ENCODE measurements at places on chromosomes 2 and 18.

DNA sequence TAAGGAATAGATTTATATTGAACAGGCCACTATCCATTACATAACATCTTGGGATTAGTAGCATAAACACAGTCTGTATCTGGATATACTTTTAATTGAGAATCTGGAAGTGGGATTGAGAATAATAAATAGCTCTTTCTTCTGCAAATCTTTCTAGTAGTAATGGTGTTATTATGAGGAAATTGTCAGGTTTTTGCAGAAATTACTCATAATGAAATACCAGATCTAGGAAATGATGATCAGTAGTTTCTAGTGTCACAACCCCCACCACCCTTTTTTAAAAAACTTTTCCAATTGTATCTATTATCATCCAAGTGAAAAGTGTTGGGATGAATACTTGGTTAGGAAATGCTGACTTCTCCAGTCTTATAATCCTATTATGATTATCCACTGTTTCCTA is 18.7 kb downstream of the NBEAL1 start:
- no peak for DNase-seq

DNA sequence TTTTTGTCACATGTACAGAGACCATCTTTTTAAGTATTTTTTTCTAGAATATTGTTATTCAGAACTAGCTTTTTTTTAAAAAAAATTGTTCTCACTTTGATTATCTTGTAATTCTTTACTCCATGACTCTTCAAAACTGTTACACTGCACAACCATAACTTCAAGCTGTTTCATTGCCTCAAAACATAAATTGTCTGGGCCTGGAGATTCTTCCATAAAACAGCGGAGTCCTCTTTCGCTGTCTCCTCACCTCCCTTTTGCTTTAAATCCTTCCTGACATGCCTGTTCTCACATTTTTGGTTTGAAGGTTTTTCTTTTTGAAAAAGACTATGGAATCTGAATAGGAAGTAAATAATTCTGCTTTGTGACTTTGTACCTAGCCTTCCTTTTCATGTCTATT is 126.7 kb downstream of the GALNT3 start:
- no peak for DNase-seq

- peak; percentile 91 for DNase-seq
These were observed 10.9 kb upstream of the FHL2 start for GRCh38 chr2:105409717-105410116.

GRCh38 chr18:3877678-3878077 is 427.7 kb downstream of the TGIF1 start:
- DNase-seq, result no peak

DNA sequence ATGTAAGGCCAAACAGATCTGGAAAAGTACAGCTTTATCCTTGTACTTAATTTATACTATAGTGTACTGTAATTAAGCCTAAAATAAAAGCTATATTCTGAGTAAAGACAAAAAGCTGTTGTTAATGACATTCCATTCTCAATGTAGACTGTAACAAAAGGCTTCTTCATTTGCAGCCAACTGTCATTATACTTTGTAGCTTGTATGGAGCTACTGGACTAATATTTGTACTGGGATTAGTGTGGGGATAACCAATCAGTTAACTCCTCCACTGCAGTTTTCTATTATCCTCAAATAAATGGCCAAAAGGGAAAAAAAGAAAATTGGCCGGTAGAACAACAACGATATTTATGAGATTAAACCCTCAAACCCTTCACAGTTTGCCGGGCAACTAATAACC is 66.5 kb downstream of the STK39 start:
- DNase-seq, result no peak

- no peak for DNase-seq
These were observed 17.5 kb downstream of the YWHAQ start for GRCh38 chr2:9613291-9613690.

DNA sequence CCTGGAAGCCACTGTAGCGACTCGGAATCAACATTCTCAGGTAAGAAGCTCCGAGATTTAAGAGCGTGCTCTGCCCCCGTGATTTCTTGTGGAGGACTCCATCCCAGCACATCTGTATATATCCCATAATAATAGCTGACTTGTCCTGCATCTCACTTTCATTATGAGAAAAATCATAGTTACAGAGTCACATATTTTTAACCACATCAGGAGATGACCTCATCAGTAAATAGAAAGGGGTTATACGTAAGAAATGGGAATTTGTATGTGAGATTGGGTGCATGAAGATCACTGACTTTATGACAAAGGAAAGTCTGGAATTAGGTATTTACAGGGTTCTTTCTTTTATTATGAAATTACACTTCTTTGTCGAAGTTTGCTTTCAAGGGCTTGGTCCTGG is 16.4 kb upstream of the TMEM18 start:
- no peak for DNase-seq

GRCh38 chr2:74817304-74817675 is 16.6 kb upstream of the HK2 start:
- no peak for DNase-seq

GRCh38 chr2:64062840-64063239 is 43.6 kb upstream of the VPS54 start:
- DNase-seq, result peak; percentile 65

DNA sequence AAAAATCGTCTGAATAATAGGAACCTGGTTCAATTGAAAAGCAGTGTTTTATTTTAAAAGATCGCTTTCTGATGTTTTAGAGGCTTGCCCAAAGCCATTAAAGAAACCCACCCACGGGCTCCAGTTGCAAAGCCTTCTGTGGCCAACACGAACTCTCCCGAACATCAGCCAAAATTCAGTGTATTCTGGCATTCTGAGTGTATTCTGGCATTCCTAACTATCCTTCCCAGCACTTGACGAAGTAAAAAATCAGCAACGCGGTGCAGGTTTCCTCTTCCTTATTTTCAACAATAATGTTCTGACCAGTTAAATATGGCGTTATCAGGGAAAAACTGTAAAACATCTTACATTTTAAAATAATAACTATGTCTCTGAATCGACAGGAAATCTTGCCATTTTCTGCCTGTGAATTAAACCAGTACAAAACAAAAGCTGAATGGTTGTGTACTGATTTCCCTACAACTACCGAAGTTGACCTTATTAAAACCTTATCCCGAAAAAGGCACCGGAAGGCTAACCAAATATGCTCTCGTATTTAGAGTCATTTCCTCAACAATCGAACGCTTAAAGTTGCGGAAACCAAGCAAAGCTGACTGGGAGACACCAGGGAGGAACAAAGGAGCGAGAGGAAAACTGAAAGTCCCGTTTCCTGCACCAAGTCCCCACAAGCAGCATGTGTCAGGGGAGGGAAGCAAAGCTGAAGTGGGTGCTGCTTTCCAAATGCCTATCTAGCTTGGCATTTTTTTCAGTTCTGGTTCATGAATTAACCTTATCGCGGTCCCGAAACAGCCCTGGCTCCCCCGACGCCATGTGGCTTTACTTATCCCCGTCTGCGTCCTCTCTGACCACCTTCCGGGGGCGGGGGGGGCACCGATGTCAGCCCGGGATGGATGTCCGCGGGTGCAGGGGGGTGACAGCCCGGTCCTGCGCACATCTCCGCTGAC is 44.3 kb downstream of the ZNF516 start:
- DNase-seq, result peak; percentile 72

GRCh38 chr2:108806371-108807113 is 20.0 kb downstream of the CCDC138 start:
- DNase-seq, result no peak

DNA sequence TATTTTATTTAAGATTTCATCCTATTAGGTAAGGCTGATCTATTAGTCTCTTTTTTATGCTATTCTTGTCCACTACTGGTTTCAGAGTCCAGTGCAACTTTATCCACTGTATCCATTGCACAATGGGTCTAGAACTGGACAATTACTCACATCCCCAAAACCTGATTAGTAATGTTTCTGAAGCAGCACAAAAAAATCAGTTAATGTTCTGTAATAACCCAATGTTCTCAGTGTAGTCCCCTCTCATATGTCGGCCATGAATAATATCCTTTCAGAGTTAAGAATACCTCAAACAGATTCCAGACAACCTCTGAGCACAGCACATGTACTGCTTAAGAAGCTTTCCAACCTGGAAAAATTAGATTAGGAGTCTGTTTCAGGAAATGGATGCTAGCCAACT is 29.7 kb downstream of the MGAT4A start:
- peak; percentile 92 for DNase-seq

DNA sequence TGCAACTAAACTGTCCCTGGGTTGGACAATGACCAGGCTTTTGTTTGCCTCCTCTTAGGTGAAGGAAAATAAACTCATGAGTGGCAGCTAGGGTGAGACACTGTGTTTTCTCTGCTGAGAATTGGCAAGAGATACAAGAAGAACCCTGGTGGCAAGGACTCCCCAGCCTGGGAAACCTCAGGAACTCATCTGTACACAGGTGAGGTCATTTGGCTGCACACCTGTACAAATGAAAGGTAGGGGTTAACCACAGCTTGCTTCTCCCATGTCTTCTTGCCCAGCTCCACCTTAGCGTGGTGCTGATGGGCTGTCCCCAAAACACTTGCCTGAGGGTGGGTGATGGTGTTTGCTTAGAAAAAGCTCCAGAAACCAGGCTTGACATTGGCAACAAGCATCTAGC is 97.2 kb upstream of the FAM136A start:
- no peak for DNase-seq

DNA sequence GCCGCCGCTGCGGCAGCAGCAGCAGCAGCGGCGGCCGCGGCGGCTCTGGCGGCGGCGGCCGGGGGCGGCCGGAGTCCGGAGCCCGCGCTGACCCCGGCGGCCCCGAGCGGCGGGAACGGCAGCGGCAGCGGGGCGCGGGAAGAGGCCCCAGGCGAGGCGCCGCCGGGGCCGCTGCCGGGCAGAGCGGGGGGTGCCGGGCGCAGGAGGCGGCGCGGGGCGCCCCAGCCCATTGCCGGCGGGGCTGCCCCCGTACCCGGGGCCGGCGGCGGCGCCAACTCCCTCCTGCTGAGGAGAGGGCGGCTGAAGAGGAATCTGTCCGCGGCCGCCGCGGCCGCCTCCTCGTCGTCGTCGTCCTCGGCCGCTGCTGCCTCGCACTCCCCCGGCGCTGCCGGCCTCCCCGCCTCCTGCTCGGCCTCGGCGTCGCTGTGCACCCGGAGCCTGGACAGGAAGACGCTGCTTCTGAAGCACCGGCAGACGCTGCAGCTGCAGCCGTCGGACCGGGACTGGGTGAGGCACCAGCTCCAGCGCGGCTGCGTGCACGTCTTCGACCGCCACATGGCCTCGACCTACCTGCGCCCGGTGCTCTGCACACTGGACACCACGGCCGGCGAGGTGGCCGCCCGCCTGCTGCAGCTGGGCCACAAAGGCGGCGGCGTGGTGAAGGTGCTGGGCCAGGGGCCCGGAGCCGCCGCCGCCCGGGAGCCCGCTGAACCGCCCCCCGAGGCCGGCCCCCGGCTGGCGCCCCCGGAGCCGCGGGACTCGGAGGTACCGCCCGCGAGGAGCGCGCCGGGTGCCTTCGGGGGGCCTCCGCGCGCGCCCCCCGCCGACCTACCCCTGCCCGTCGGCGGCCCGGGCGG is 646 bp downstream of the PHLPP1 start:
- DNase-seq, result peak; percentile 62

DNA sequence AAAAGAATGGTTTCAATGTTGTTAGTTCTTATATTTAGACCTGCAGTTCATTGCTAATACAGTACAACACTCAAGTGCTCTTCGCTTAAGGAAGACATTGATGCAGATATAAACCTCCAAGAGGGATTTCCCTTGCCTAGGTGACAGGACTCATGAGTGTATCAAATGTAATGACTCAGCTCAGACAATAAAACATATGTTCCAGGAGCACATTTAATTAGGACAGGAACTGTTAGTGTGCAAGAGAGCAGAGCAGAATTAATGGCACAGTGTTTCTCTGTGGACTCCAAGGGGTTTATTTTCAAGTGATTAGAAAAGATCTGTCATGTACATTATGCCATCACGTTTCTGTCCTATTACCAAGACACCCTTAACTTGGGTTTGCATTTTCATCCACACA is 375.0 kb downstream of the LRRTM4 start:
- DNase-seq, result no peak

Measured in endothelial cell of umbilical vein (primary cell).